SW 1271 (cell line): ENCODE measurements at places on chromosomes 4 and X.

DNA sequence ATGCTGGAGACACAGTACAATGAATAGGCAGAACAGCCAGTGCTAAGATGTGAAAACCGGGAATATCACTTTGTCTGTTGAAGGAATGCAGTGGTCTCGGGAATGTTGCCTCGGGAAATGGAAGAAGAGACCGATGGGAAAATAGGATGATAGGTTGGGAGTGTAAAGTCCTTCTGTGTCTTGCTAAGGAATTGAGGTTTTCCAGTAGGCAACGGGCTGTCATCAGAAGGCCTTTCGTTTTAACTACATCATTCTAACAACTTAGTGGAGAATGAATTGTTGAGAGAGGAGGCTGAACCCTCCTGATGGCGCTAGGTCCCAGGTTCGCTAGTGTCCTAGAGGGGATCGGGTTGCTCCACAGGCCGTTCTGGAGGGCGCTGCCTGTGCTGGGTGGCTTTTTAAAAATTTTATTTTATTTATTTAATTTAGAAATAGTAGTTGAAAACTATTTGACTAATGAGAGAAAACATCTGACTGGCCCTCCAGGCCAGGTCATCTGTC, 730 bp downstream of the VBP1 start:
- peak; percentile 29 for DNase-seq

- peak; percentile 53 for DNase-seq
Observed at GRCh38 chr4:5863461-5864113, 29.3 kb downstream of the CRMP1 start.

DNA sequence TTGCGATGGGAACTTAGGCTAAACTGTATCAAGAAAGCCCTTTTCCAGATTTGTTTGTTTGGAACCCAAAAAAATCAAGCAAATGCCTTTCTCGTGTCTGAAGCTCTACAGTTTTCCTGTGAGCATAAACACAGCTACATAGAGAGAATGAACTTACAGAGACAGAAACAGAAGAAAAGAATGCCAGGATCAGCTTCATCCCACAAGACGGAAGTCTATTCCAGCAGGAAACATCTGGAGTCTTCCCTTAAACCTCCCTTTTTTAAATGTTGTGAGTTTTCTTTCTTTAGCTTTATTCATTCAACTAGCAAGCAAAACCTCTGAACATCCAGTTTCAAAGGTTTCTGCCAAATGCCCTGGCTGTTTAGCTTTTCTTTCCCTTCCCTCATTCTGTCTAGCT, 32.6 kb upstream of the ZFP42 start:
- DNase-seq = no peak

DNA sequence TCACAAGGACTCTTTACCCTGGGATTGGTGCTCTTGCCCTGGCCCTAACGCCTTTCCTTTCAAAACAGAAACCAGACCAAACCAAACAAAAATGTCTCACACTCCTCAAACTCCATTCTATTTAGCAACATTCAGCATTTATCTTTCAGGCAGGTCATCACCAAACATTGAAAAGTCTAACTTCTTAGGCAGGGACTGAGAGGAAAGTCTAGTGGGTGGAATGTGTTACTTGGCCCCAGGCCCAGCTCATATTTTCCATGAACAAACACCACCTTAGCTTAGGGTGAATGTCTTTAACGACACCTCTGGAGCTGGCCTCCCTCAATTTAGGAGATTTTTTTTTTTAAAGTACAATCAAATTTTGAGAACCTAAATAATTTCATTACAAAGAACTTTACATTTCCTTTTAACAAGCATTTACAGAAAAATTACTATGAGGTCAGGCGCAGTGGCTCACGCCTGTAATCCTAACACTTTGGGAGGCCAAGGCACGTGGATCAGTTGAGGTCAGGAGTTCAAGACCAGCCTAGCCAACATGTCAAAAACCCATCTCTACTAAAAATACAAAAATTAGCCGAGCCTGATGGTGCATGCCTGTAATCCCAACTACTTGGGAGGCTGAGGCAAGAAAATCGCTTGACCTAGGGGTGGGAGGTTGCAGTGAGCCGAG, 10.2 kb upstream of the N4BP2 start:
- no peak for DNase-seq

- DNase-seq = no peak
Observed at GRCh38 chrX:11881485-11882170, 123.6 kb downstream of the MSL3 start.

GRCh38 chr4:23680671-23681518, 209.0 kb downstream of the PPARGC1A start:
- DNase-seq = no peak

DNA sequence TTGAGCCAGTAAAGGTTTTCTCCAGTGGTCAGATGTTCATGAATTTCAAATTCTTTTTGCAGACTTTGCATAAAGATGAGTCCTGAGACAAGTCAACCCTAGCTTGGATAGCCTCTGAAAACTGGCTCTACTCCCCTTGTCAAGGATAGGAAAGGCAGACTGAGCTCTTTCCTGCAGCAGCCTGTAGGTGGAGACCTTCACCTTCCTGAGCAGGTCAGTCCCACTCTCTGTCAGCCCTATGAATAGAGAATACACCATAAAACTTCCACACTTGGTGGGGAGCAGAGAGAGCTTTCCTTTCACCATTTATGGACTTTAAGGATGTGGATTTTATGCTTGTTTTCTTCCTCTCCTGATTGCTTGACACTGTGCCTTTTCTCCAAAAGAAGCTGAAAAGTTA, 41.9 kb downstream of the PCDH19 start:
- no peak for DNase-seq

DNA sequence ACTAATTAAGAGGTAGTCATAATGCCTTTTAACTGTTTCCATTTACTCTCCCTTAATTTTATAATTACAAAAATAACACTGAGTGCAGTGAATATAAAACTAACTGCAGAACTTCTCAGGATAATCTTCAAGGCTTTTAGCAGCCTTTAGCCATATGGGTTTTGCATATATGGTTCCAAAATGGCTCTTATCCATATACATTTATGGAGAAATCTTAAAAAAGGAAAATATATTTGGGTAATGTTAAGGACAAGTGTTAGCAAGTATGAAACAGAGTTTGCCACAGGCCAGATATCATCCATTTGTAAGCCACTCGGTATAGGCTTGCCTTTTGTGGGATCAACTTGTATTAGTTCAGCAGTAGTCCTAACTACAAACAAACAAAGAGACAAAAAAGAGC, 423.4 kb downstream of the PDHA2 start:
- no peak for DNase-seq

DNA sequence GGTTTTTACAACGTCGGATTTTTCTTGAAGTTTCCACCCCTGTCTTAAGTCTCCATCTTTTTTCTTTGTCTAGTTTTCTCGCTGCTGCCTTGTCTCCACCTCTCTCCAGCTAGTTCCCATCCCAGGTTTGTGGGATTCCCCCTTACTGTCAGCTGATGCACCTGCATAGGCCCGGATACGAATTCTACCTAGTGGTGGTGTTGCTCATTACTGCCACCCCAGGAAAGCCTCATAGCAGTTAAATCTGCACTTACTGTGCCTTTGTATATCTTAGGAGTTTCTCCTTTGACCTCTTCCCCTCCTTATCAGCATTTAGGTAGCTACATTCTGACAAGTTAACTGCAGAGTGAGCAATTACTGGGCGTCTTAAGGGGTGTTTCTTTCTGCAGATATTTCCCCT, 1693.1 kb upstream of the TENM3 start:
- DNase-seq = no peak

DNA sequence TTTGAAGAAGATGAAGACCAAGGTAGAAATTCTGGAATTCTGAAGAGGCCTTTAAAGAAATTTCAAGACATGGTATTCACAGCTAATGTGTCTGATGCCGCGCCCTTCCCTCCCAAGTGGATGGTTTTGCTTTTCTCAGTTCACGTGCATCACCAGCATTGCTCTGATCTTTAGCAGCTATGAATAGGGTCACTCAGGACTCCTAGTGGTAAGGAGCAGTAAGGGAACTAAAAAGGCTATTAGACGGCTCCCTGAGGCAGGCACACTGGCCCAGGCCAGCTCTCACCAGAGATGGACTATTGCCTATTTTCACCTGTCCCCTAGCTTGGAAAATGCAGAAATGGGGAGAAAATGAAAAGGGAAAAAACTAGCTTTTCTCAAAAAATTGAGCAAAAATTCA, 447.5 kb upstream of the RASGEF1B start:
- no peak for DNase-seq

- DNase-seq = no peak
Observed at GRCh38 chr4:35229021-35229420, 1015.3 kb downstream of the ARAP2 start.

GRCh38 chrX:8783097-8783713, 18.0 kb downstream of the FAM9A start:
- DNase-seq = no peak

GRCh38 chr4:25536564-25537320, 118.9 kb upstream of the SLC34A2 start:
- no peak for DNase-seq

DNA sequence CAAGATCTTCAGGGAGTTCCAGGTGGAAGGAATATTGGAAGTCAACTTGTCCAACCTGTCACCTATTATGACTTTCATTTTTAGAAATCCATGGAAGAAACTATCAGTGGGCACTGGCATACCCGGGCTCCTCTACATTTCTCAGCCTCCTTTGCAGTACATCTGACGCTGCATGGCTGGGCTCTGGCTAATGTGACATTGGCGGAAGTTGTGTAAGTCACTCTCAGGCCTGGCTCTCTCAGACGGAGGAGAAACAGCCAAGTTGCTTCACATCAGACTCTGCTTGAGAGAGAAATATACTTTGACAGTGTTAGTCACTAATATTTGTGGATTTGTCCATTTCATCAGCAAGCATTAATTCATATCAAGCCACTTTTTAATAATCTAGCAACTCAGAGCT, 4.5 kb downstream of the DCHS2 start:
- DNase-seq = no peak

- DNase-seq = no peak
Observed at GRCh38 chrX:103793545-103793940, 16.9 kb downstream of the PLP1 start.

DNA sequence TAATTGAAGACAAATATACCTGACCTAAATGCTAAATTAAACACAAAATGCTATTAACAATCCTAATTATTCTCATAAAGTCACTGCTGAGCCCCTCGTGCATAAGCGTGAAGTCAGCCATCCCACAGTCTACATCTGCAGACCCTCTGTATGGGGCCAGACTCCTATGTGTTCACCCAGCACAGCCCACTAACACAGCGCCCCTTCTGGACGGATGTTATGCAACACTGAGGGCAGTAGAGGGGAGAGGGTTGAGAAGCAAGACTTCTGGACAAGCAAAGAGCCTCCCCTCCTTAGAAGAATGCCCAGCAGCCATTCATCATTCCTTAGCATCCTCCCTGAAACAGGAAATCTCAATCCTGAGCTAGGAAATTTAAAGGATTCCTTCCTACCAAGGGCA, 7.9 kb downstream of the TRPC3 start:
- DNase-seq = no peak

GRCh38 chr4:143076723-143077122, 108.0 kb upstream of the USP38 start:
- DNase-seq = no peak

GRCh38 chr4:181830404-181831035, 412.7 kb upstream of the TENM3 start:
- no peak for DNase-seq

DNA sequence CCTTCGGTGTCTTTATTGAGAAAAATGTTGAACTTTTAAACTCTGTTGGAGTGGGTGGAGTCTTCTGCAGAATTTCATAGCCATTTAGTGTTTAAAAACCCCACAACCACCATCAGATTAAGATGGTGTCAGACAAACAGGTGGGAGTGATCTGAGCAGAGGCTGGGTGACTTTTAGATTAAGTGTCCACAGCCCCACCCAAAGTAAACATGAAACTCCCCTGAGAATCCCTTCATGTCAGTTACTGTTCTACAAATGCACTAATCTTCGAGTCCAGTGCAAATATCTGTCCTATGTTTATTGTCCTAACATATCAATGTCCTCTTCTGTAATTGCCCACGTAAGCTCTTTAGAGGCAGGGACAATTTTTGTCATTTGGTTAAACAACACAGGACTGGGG, 175.6 kb upstream of the RBPJ start:
- no peak for DNase-seq

DNA sequence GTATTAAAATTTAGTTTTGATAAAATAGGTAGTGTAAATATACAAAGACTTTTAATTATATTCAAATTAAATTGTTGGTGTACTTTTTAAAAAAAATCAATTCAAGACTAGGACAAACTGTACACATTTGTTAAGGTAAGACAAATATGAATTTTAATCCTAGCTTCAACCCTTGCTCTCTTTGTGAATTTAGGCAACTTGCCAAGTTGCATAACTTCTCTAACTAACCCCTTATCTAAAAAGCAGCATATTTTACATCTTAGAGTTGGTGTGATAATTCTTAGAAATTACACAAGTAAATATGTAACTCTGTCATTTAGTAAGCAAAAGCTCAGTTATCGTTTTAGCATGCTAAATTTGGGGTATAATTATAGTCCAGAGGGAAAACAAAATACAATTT, 78.1 kb upstream of the FSTL5 start:
- no peak for DNase-seq

GRCh38 chr4:75989846-75990528, 758 bp downstream of the SDAD1 start:
- no peak for DNase-seq

DNA sequence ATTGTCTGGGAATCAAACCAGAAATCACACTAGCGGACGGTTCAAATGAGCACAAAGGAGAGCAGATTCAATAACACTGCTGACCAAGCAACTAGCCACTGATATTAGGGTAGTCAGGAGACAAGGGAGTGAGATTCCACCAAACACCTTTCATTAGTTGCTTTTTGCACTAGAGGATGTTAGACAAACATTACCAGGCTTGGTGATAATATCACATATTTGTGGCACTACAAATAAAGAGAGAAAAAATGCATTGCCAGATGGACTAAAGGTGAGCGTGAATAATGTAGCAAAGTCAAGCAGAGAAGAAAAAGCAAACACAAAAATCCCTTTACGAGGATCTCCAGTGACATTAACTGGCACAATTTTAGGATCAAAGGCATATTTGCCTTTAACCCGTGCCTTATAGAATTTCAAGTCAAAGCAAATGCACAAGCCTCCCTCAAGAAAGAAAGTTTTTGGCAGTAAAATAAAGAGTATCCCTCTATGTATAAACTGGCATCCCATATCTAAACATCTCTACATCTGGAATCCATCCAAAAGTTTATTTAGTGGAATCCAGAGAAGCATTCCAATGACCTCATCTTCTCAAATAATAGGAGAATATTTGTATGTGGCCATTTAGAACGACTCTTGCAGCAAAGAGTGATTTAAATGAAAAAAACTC, 290.9 kb downstream of the KCTD8 start:
- peak; percentile 5 for DNase-seq

DNA sequence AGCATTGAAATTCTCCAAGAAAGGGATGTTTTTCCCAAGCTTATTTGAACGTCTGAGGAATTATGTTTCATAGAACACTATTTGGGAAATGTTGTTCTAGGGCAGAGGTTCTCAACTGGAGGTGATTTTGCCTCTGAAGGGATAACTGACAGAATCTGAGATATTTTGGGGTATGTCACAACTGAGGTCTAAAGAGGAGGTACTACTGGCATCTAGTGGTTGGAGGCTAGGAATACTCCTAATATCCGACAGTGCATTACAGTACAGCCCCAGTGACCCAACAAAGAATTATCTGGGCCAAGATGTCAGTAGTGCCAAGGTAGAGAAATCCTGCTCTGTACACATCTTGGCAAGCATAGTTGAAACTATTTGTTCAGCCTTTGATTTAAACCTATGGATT, 6.4 kb downstream of the HSPA4L start:
- peak; percentile 27 for DNase-seq
